ENCODE measurements at places on chromosomes 1 and 21.

GRCh38 chr1:57423135-57423655 is 665 bp downstream of the DAB1 start:
- no peak for DNase-seq

- DNase-seq: no peak
These were observed 119.7 kb downstream of the APP start for GRCh38 chr21:26050857-26051256.

DNA sequence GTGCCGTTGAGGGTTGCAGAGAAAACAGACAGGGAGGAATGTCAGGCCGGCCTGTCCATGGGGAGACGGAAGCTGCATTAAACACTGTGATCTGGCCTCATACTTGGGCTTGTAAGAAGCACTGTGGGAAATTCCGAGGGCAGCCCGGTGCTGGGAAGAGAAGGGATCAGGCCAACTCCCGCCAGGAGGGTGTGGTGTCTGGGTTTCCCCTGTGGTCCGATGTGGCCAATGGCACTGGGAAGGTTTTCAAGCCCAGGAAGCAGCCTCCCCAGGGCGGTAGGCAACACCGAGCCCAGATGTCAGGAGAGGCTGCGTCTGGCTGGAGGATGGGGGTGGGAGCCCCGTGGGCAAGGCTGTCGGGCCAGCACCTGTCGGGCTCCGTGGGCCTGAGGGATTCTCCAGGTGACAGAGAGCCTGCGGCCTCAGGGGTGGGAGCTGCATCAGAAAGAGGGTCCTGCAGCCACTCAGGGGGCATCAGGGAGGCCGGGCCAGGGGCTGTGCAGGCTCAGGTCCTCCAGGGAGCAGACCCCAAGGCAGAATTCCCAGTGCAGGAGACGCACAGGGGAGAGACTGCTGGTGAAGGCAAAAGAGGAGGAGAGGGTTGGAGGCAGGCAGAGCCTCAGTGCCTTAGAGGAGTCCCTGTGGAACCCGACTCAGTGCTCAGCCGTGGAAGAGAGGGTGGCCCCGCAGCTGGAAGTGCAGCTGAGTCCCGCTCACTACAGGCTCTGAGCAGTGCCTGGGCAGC is 8.4 kb downstream of the UBASH3A start:
- no peak for DNase-seq

- no peak for DNase-seq
These were observed 26.7 kb upstream of the DIP2A start for GRCh38 chr21:46431884-46432488.
